ENCODE measurements at places on chromosomes 2 and 18.

- DNase-seq, result no peak
Observed at GRCh38 chr2:109164311-109164710, 35.3 kb downstream of the SH3RF3 start.

DNA sequence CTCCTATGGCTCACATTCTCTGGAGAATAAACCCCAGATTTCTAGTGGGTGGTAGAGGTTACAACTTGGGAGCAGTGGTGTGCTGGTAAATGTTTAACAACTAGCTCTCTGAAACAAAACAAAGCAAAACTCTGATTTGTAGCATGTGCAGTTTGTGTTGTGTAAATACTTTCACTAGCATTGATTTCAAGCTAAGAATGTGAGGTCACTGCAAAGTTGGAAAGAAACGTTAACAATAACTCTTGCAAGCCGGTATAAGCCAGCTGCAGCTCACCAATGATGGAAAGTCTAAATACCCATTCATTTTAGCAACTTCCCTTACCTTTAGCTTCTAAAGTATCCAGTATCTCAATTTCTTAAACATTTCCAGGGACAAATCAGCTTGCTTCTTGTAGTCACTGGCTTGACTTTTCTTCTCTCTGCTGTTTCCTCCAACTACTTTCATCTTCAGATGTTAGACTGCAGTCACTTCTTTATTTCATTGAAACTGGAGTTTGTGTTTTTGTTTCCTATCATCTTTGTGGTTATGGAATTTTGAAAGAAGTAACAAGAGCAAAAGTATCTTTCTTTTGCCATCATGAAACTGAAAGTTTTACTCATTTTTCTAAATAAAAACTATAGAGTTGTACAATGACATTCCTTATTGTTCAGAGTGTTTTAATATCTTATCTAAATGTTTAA is 140.2 kb downstream of the PLCL1 start:
- no peak for DNase-seq

DNA sequence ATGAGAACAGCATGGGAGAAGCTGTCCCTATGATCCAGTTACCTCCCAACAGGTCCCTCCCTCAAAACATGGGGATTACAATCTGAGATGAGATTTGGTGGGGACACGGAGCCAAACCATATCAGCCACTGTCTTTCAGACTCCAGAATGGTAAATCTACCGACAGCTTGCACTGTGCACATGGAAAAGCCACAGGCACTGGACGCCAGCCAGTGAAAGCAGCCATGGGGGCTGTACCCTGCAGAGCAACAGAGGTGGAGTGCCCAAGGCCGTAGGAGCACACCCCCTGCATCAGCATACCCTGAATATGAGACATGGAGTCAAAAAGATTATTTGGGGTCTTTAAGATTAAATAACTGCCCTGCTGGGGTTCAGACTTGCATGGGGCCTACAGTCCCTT is 218.4 kb downstream of the PDE1A start:
- DNase-seq, result no peak

DNA sequence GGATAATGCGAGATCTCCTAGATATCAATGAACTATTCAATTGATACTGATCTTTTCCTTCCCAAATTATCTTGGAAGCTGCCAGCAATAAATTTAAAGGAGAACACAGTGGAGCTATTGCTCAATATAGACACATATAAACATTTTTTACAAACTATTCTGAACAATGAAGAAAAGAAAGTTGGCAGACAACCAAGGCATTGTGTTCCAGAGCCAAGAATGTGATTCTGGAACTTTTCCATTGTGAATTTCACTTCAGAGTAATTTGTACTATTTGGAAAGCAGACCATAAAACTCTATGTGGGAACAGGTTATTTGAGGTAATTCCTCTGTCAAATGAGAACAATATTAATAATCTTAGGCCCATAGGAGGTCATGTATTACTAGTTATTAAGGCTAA is 588.2 kb downstream of the IRS1 start:
- peak; percentile 55 for DNase-seq

GRCh38 chr18:9380101-9380500 is 45.5 kb downstream of the TWSG1 start:
- peak; percentile 11 for DNase-seq

DNA sequence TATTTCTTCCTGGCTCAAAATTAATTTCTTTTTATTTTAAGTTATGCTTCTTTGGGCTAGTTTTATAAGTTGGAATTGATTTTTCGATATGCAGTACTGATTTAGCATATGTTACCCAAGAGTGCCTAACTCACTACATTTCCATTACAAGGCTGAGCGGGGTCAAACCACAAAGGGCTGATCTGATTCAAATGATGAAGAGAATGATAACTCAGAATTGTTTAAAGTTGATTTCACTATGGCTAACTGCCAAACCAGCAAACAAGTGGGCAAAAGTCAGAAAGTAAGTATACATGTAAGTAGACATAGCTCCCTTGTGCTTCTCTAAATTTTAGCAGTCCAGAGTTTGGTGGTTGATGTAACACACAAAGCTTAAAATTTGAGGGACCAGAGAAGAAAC is 35.6 kb downstream of the RAD51AP2 start:
- DNase-seq, result peak; percentile 49

- DNase-seq, result peak; percentile 74
Observed at GRCh38 chr18:51068105-51068504, 38.1 kb downstream of the SMAD4 start.

DNA sequence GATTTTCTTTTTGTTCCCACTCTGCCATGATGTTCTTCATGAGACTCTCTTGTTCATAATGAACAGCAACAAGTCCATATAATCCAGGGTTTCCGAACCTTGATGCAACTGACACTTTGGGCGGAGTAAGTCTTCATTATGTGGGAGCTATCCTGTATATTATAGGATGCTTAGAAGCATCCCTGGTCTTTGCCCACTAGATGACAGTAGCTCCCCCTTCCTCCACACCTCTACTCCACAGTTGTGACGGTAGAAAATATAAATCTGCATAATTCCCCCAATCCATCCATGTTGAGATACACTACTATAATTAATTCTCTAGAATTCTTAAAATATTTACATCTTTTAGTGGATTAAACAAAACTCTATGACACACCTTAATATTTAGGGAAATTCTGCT is 482.2 kb upstream of the CELF4 start:
- no peak for DNase-seq

DNA sequence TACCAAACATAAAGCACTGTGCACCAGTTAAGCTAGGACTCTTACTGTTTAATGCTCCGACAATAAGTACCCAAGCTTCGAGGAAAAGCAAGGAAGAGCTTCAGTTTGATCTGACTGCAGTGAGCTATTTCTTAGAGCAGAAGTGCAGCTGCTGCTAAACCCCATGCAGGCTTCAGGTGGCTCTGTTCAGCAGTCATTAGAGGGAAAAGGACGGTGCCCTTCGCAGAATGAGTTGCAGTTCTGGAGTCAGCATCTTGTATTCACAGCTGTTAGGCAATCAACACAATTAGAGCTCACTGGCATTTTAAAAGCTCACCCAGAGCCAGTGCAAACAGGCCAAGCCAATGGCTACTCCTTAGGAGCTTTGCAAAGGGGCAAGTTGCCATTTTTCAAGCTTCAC is 1.5 kb upstream of the CERKL start:
- no peak for DNase-seq

- DNase-seq, result peak; percentile 57
Observed at GRCh38 chr2:205496772-205497171, 185.5 kb upstream of the NRP2 start.

DNA sequence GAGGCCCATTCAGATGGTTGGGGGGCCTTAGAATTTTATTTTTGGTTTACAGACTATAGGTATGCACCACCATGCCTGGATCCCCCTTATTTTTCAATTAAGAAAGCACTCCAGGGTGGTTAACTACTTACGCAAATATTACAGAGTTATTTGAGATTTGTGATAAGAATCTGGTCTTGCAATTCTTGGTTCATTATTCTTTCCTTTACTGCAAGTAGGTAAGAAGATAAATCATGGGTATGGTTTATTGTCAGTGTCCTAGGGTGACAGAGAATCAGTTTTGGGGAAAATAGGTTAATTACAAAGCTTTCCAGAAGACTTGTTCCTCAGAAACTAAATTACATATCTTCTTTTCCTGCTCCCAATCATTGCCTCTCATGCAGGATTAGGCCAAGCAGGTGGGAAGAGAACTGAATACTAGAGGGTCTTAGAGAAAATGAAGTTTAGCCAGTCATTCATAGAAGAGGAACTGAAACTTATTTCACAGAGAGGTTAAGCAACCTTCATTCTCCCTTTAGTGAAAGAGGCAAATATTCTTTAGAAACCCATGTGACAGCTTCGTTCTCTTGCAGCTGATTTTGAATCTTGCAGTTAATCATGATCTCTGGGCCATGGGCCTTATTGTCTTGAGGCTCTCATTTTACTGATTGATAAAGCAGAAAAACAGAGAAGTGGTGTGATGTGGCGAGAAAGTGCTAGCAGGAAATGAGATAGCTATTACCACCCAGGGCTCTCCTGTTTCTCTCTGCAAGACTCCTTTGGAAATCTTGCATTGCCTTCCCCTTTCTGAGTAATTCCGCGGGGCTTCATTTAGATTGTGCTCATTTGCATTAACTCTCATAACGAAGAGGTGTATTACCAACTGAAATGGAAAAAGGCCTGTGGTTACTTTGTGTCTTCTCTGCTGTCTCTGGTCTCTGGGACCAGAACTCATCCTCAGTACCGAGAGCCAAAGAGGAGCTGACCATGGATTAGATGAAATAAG is 44.8 kb upstream of the ARHGAP25 start:
- DNase-seq, result no peak

DNA sequence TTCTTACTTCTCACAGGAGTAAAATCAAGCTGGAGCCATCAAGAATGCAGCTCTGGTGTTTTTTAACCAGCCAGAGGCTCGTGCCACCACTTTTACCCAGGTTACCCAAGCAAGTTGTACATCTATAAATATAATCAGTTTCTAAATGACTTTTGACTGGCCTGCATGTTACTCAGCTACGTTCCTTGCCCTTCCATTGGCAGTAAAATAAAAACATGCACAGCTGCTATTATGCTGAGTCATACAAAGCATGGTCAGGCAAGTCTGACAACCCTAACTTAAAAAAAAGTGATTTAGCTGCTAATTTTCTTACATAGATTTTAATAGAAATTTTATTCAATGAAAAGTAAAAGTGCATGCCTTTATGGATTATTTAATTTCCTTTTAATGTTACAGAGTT is 111.7 kb upstream of the CSRNP3 start:
- DNase-seq, result peak; percentile 70

DNA sequence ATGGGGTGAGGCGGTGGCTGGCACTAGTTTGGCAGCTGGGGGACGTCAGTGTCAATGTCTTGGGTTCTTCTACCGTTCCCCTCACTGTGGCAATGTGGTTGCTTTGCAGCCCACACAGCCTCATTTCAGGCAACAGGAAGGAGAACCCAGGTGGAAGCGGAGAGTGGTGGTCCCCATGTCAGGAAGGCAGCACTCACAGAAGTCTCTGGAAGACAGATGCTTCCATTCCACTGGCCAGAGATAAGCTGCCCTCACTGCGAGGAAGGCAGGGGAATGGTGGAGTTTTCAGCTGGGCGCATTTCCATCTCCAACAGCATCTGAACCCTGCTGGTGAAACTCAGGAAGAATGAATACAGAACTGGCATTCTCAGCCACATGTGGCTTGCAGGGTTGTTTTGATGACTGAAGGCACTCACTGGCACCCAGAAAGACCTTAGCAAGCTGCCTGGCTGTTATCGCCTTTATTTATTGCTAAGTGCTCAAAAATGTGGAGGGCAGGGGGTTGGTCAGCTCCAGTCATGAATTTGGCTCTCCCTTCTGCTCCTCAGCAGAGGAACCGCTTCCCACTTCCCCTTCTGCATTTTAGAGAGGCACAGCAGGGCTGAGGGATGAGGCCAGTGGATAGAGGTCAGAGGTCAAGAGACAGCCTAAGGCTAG is 19.4 kb downstream of the KCNIP3 start:
- DNase-seq, result peak; percentile 77

GRCh38 chr2:240857039-240858008 is 11.3 kb upstream of the AGXT start:
- no peak for DNase-seq

GRCh38 chr2:181771356-181771755 is 91.0 kb upstream of the NEUROD1 start:
- no peak for DNase-seq

DNA sequence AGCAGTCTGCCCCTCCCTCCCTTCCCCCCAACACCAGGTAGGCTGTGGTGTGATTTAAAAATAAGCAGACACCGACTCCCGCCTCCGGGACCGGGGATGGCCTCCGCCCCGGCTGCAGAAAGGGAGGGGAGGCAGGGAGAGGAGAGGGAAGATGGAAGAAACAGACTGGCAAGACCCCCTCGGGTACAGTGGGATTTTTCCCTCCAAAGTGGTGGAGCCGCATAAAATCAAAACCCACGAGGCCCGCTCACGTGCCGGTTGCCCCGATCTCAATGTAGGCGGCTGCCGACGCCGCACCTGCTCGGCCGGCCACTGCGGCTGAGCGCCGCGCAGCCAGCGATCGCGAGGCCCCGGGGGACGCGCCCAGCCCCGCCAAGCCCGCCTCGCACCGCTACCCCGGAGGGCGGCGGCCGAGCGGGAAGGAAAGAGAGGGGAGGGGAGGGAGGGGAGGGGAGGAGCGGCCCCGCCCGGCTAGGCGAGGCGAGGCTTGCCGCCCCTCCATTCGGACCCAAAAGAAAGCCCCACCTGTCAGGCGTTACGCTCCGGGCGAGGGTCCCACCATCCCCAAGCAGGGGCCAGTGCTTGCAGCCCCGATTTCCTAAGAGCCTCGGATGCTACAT is 811 bp downstream of the ADD2 start:
- DNase-seq, result no peak

GRCh38 chr2:126864861-126865260 is 33.8 kb upstream of the TEX51 start:
- DNase-seq, result no peak

- DNase-seq, result no peak
Observed at GRCh38 chr18:45106331-45106774, 425.7 kb downstream of the SETBP1 start.

DNA sequence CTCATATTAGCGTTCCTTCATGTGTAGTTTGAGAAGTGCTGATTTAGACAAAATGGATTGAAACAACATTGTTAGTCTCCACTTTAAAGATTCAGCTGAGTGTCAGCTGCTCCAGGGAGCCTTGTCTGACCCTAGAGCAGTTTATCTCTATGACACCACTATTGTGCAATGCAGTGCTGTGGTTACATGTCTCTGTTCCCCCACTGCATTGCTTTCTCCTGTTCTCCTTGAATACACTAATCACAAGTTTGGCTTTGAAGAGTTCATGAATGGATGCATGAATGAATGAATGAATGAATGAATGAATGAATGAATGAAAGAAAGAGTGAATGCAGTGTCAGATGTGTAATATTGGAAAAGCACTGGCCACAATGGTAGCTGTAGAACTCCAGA is 38.3 kb downstream of the GCG start:
- peak; percentile 81 for DNase-seq

- no peak for DNase-seq
Observed at GRCh38 chr18:32391126-32391525, 79.6 kb downstream of the GAREM1 start.

Data from HCEC 1CT (cell line).